ENCODE measurements at places on chromosomes 4 and X.
A peak's percentile ranks its signal among the peaks of the same experiment; 100 is the strongest.

- no peak for DNase-seq
Measured at GRCh38 chr4:159281771-159282170, 178.9 kb downstream of the RAPGEF2 start.

DNA sequence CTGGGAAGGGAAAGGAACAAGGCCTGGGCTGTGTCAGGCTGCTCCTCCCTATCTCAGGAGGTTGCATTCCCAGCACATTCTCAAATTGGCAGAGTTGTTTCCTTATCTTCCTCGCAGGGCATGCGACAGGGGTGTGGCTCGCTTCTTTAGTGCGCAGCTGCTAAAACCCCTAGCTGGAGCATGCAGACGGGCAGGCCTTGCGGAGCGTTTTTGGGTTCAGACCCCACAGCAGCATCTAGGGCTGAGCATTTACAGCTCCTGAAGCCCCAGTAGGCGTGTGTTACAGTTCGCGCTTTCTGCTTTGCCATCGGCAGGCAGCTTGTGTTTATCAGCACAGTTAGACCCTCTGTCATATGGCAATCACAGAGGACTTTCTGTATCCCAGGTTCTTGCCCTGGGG is 392.4 kb downstream of the TECRL start:
- DNase-seq = no peak

GRCh38 chr4:145775406-145775805 is 95.5 kb downstream of the C4orf51 start:
- peak; percentile 12 for DNase-seq

- no peak for DNase-seq
Measured at GRCh38 chrX:53086464-53086863, 4.3 kb downstream of the TSPYL2 start.

GRCh38 chr4:113476800-113477199 is 284.7 kb downstream of the CAMK2D start:
- no peak for DNase-seq

DNA sequence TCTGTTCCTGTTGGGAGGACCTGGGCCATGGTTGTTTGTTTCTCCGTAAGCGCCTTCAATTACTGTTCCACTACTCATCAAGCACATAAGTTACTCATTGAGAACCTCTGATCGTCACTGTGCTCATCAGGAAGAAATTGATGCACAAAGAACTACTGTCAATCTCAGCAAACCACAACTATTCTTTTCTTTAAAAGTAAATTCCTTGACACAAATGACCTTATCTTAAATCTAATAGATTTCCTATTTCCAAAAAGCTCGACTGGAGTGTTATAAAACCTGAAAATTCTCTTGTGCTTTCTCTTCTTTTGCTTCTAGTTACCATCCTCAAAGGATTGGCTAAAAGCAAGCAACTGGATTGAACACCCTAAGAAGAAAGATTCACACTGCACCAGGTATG is at the start of gene MUC7:
Gene MUC7 (plus strand): TSS at position 301 of the 400 bp plus-strand sequence. CDS start 1,825 bp downstream, outside the sequence.
- no peak for DNase-seq

- DNase-seq = no peak
Measured at GRCh38 chrX:38327775-38328081, 419 bp upstream of the RPGR start.

GRCh38 chrX:17440836-17441235 is 65.8 kb downstream of the NHS start:
- no peak for DNase-seq
